Aortic smooth muscle cell (primary cell): ENCODE measurements at places on chromosomes 11 and 22. TPM values are rescaled to one million over a fixed set of nuclear protein-coding genes. Genes with fewer than 3 reads are reported as not detected.

The MUC2 gene
- not detected in 2 replicates for total RNA-seq

The EWSR1 gene
- total RNA-seq = 136 and 166 TPM in 2 replicates

The BIRC3 gene
- 0.68 and 0.92 TPM in 2 replicates for total RNA-seq

The PKP3 gene
- total RNA-seq = 0.81 and 1.3 TPM in 2 replicates

The ELFN2 gene
- not detected in 2 replicates for total RNA-seq

The SLC29A2 gene
- total RNA-seq = under 0.01 and 0.12 TPM in 2 replicates

The NOX4 gene
- total RNA-seq = 0.56 and 0.79 TPM in 2 replicates

The LYVE1 gene
- total RNA-seq = 3.3 and 3.8 TPM in 2 replicates

The TMEM138 gene
- 16.1 and 17.7 TPM in 2 replicates for total RNA-seq

The CRACR2B gene
- 4.6 and 4.9 TPM in 2 replicates for total RNA-seq

The NTM gene
- total RNA-seq = 32.1 and 35.0 TPM in 2 replicates

The APLNR gene
- 0.19 and 0.66 TPM in 2 replicates for total RNA-seq

The CTSF gene
- 8.1 and 8.6 TPM in 2 replicates for total RNA-seq

The MRGPRE gene
- 0.12 and 0.13 TPM in 2 replicates for total RNA-seq

The FOLR3 gene
- 0.13 and 0.50 TPM in 2 replicates for total RNA-seq

The E2F8 gene
- total RNA-seq = 0.56 and 0.79 TPM in 2 replicates

The TP53I11 gene
- total RNA-seq = 3.9 and 4.4 TPM in 2 replicates

The CLMP gene
- total RNA-seq = 146 and 169 TPM in 2 replicates

The ZP1 gene
- total RNA-seq = not detected in 2 replicates

The TMX2 gene
- total RNA-seq = 50.0 and 65.5 TPM in 2 replicates

The SIK3 gene
- 14.1 and 16.9 TPM in 2 replicates for total RNA-seq

The YWHAH gene
- 91.7 and 95.9 TPM in 2 replicates for total RNA-seq

The TRPT1 gene
- total RNA-seq = 32.1 and 36.1 TPM in 2 replicates

The LIF gene
- total RNA-seq = 13.5 and 49.1 TPM in 2 replicates

The APOA4 gene
- total RNA-seq = not detected in 2 replicates

The CFAP300 gene
- 7.7 and 7.8 TPM in 2 replicates for total RNA-seq

The KRTAP5-2 gene
- total RNA-seq = not detected in 2 replicates

The TTC36 gene
- 0.26 and 0.37 TPM in 2 replicates for total RNA-seq

The TRIM29 gene
- 0.13 TPM in 1 of 2 replicates, not detected in the other for total RNA-seq

The CASTOR1 gene
- total RNA-seq = 3.6 and 5.9 TPM in 2 replicates
